ENCODE measurements at places on chromosomes 16 and 17.
A peak's percentile ranks its signal among the peaks of the same experiment; 100 is the strongest.

- peak; percentile 74 for DNase-seq
These were observed 11.4 kb downstream of the CTNS start for GRCh38 chr17:3647769-3648555.

DNA sequence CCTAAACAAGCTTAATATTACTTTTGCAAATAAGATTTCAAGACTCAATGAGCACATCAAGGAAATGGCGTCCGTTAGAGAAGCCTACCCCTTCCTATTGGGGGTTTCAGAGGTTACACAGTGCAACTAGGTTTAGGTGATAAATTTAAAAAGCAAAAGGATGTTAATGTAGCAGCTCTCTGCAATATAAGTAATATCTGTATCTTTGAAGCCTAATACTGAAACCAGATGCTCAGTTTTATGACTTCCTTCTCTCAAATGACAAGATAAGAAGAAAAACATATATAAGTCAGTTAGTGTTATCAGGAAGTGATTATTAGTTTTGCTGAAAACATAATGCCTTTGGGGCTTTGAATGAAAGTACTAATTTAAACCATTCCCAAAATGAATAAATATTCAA is 54.3 kb upstream of the MED13 start:
- no peak for DNase-seq

DNA sequence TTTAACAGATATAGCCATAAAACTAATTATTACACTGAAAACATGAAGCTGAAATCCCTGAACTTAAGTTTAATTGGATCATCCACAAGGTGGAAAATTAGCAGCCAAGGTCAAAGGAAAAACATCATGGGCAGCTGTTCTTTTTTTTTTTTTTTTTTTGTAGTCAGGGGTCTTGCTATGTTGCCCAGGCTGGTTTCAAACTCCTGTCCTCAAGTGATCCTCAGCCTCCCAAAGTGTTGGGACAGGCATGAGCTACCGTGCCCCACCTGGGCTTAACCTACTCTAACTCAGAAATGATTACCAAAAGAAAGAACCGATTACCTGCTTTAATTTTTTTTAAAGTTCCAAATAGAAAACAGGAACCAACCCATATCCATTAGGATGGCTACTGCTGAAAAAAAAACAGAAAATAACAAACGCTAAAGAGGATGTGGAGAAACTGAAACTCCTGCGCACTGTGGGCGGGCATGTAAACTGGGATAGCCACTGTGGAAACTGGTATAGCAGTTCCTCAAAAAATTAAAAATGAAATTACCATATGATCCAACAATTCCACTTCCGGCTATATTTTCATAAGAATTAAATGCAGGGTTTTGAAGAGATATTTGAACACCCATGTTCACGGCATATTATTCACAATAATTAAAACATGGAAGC is 8.6 kb downstream of the CMC2 start:
- DNase-seq = no peak

DNA sequence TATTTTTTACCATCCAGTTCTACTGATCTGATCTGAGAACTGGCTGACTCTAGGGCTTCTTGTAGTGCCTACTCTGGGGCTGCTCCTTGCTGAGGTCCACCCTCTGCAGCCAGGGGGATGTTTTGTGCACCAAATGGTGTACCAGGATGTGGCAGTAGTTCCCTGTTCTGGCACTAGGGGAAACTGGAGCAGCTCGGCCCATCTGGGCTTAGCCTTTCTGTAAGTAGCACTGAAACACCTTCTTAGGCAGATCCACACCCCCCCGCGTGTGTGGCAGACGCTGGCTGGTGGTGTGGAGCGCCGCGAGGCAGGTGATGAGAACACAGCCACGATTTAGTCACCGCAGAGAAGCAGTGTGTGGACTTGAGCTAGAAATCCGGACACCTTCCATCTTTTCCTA is 17.0 kb downstream of the DUSP14 start:
- DNase-seq = no peak

GRCh38 chr16:12158428-12158827 is 181.9 kb downstream of the SNX29 start:
- DNase-seq = no peak

DNA sequence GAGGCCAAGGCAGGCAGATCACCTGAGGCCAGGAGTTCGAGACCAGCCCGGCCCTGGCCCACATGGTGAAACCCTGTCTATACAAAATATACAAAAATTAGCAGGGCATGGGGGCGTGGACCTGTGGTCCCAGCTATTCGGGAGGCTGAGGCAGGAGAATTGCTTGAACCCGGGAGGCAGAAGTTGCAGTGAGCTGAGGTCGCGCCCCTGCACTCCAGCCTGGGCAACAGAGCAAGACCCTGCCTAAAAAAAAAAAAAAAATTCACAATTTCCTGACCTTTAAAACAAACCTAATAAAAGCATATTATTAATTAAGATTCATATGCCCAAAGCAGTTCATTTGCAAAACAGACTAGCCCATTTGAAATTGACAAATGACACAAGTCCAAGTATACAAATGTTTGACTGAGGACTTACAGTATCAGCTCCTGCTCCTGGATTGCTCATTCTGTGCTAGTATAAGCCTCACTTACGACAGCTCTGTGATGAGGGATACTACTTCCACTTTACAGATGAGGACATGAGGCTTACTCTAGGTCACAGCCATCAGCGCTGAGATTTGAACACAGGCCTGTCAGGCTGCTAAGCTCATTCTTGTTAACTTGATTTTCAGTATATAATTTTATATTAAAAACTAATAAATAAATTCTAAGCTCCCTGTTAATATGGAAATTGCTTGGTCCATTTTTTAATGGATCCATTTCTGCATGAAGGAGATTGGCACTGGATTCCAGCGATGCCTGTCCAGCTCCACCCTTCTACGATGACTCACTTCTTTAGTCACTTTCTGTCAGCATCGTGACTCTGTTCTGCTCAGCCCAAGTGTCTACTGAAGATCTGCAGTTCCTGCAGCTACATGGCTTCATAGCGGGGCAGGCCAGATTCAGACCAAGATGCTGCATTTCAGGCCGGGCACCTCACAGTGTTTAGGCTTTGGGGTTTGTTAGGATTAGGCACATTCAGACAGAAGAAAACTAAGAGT is 88.2 kb downstream of the WDR59 start:
- no peak for DNase-seq

GRCh38 chr17:60803059-60803458 is 125.4 kb downstream of the BCAS3 start:
- no peak for DNase-seq

All from midbrain (tissue), 1 donor.